Glomerular endothelial cell (primary cell): ENCODE measurements at places on chromosomes 3 and 15.

DNA sequence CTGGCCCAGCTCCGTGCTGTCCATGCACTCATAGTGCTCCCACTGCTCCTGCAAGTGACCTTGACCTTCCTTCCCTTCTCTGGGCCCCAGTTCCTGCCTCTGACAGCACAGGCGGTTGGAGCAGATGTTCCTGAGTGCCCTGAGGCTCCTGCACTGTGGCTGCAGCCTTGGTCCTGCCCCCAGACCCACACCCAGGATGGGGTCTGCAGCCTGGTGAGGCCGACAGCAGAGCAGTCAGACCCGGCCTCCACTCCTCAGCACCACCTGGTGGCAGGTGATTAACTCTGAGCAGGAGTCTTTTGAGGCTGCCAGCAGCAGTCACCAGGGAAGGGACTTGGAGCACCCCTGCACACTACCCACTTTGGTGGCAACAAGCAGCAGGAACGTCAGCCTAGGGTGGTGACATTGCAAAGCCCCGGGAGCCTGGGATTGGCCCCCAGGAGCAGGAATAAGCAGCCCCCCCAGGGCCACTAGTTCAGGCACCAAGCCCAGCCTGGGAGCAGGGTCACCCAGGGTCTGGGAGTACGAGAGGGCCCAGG lies 64.6 kb downstream of the CYP11A1 start:
- no peak for DNase-seq

- DNase-seq: no peak
Measured at GRCh38 chr3:197501879-197502620, 53.7 kb downstream of the BDH1 start.

- DNase-seq: no peak
Measured at GRCh38 chr3:99960941-99961340, 143.3 kb downstream of the CMSS1 start.

- DNase-seq: no peak
Measured at GRCh38 chr3:114496021-114496434, 202.2 kb downstream of the TIGIT start.

GRCh38 chr3:134013280-134013679 lies 16.4 kb downstream of the SLCO2A1 start:
- no peak for DNase-seq

DNA sequence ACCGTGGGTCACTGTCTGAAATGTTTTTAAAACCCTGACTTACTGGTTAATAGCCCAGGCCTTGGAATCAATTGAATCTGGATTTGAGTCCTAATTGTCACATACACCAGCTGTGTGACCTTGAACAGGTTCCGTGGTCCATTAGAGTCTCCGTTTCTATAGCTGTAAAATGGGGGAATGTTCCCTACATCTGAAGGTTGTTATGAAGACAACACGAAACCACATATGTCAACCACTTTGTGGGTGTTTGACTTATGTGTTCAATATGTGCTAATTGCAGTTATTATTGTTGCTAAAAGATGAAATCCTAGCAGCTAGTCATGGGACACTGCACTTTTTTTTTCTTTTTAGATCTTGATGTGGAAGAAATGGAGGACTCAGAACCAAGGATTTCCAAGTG lies 35.3 kb downstream of the ZBTB38 start:
- DNase-seq: no peak

GRCh38 chr15:101027920-101028319 lies 108.8 kb downstream of the LRRK1 start:
- DNase-seq: no peak

- no peak for DNase-seq
Measured at GRCh38 chr15:66897971-66898370, 167.4 kb upstream of the SMAD3 start.

DNA sequence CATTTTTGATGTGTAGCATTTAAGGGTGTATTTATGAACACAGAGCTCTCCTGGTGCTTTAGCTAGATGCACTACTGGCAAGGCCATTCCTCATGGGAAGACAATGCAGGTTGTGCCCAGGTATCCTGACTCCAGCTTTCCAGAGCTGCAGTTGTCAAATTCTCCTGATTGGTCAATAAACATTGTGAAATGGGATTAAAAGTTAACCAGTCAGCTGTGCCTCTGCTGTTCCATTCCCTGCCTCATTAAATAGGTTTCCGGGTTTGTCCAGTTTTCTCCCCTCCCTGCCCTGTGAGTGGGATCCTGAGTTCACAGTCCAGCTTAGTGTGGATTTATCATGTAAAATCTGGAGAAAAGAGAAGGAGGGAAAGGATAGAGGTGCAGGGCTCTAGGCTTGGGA lies 207.3 kb downstream of the SQOR start:
- DNase-seq: no peak

DNA sequence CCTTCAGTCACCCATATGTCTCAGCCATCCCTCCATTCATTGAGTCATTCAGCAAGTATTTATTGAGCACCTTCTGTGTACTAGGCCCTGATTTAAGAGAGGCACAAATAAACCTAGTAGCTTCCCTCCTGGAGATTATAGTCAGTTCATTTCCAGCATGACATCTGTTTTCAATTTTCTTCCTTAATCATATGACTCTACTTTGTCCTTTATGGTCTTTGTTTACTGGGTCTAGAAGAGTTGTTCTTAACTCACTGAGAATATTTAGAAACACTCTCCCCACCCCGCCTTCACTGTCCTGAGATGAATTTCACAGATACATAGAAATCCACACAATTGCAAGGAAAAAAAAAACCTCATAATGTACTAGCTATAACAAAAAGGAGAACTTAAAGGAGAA lies 44.8 kb upstream of the ADAMTS9 start:
- DNase-seq: no peak

- DNase-seq: no peak
Measured at GRCh38 chr3:1792466-1792865, 306.2 kb upstream of the CNTN4 start.

- DNase-seq: no peak
Measured at GRCh38 chr3:14343338-14344112, 58.9 kb upstream of the SLC6A6 start.

- no peak for DNase-seq
Measured at GRCh38 chr3:154095832-154096421, 25.3 kb upstream of the ARHGEF26 start.

DNA sequence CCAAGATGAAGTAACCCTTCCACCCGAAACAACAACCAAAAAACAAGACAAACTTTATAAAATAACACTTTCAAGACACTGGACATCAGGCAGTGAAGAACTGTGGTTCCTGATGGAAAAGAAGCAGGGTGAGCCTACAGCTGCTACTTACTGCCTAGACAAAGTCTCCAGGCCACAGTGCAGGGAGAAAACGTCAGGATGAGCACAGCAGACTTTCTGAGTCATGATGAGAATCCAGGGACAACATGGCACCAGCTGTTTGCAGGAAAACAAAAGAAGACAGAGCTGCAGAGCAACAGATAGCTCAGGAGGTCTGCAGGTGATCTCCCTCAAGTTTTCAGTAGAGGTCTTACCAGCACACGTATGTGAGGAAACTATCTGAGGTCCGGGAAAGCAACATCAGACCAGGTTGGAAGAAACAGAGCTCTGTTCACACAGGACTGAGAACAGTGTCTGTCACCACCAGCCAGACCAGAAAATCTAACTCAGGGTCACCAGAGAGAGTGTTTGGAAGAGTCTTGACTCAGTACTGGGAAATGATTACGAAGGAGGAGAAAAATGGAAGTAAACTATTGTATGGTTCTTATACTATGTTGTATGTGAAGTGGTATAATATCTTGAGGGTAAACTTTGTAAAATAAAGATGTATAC lies 108.9 kb downstream of the ANO10 start:
- no peak for DNase-seq

DNA sequence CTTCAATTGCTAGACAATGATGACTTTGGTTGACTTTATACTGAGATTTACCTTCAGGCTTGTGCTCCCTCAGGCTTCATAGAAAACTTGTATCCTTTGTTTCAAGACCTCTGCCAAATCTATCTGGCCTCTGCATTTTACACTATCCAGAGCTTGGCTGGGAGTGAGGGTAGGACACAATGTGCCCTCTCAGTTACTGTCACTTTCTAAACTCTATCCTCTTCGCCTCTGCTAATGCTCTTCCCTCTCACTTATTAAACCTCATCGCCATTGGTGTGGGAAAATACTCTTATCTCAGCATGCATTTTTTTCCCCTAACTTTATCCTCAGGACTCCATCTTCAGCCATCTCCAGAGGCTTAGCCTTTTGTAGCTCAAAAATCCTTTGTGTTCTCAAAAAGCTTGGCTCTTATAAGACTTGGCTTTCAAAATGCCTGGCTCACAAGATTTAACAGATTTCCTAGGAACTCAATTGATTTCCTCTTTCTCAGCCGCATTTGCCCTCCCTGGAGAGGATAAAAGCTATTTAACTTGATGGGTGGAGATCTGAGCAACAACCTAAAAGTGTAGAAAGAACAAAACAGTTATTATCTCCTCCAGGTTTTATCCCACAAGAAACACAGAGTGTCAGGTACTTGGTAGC lies 28.3 kb downstream of the SUCNR1 start:
- no peak for DNase-seq

- no peak for DNase-seq
Measured at GRCh38 chr3:133984975-133985374, 44.8 kb downstream of the SLCO2A1 start.

DNA sequence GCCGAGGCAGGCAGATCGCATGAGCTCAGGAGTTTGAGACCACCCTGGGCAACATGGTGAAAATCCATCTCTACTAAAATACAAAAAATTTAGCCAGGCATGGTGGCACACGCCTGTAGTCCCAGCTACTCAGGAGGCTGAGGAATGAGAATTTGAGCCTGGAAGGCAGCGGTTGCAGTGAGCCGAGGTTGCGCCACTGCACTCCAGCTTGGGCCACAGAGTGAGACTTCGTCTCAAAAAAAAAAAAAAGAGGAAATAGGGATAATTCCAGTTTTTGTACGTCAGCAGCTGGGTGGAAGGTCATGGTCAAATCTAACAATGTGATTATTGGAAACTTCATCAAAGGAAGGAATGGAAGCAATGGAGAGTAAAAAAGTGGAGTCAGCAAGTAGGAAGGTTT lies 3.1 kb downstream of the CMC1 start:
- DNase-seq: no peak

- no peak for DNase-seq
Measured at GRCh38 chr15:75921732-75922703, 18.3 kb downstream of the FBXO22 start.

DNA sequence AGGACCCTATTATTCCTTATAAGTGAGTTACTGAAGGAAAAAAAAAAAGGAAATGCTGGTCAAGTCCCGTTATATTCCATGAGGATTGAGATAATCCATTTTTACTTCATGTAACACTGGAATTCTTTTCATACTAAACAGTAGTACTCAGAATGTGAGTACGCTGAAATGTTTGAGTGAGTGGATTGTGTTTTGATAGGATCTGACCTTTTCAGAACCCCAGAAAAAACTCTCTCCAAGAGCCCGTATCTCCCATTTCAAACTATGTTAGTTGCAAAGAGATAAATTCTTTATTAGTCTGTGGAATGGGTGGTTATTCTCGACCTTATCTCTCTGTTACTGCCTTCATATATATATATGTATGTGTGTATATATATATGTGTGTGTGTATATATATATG lies 2.5 kb upstream of the LPP start:
- DNase-seq: no peak
